ENCODE measurements at places on chromosomes 3 and 15. TPM values are rescaled to one million over a fixed set of nuclear protein-coding genes. Genes with fewer than 3 reads are reported as not detected.

Gene LSAMP
- total RNA-seq: 6.2 TPM

Gene SEMA5B
- 3.1 TPM for total RNA-seq

Gene ARPIN
- total RNA-seq: 16.0 TPM

Gene RTP1
- total RNA-seq: not detected

- DNase-seq: no peak
Measured at GRCh38 chr3:152729906-152730305, 105.0 kb upstream of the P2RY1 start.

- no peak for DNase-seq
Measured at GRCh38 chr3:42839616-42840015, 30.4 kb downstream of the ACKR2 start.

Gene ADAMTSL3
- 46.9 TPM for total RNA-seq

GRCh38 chr15:33985287-33985686 lies 17.0 kb downstream of the CHRM5 start:
- DNase-seq: no peak

DNA sequence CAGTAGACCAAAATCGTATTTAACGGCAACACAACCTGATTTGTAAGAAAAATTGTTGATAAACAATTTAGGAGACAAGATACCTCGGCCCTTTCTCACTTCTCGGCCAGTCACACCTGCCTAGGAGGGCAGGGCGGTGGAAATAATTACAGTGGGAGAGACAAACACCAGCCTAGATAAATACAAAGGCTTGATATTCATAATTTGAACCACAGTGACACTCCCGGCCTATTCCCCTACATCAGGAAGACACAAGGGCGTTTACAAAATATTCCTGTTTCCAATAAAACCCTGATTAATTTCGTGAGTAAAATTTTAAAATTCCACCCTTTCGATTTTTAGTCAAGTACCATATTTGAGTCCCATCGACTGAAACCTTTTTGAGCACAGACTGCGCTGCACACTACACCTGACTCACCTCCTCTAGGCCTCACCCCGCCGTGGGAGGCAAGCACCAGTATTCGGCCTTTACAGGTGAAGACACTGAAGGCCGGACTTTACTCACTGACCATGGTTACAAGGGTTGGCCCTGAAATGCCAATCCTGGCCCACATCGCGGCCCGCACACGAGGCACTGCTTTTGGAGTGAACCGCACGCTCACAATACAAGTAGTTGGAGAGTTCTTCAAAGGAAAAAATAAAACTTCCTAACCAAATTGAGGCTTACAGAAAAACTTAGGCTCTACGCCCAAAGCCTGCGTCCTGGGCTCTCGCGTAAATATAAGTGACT lies 794 bp downstream of the ARPP19 start:
- DNase-seq: no peak

DNA sequence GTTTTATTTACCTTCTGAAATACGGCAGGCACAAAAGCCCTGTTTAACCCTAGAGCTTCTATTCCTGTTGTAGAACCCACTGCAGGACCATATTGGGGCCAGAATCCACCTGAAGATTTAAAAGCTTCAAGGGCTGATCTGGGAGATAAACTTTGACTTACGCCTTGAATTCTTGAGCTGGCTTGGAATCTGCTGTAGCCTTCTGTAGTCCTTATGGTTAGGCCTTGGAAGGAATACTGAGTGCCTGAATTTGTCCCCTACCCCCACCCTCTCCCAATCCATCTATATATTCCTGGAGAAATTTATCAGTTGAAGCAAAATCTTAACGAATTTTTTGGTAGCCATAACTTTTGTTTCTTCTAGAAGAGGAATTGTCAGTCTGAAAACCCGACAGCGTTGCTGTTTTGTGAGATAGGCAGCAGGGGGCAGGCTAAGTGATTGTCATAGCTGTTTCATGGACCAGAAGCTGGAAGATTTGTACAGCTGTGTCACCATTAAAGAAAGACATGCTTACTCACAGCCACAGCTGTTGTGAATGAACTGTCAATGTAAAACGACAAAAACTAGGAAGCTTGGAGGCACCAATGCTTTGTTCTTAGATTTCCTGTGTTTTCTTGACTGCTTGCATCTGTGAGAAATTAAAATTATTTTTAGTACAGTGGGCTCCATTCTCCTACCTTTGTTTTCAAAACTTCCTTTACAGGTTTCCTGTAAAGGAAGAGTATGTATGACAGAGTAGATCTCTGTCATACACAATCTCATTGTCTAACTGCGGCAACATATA lies 12.8 kb downstream of the LXN start:
- peak; percentile 27 for DNase-seq

- DNase-seq: no peak
Measured at GRCh38 chr3:101884776-101885175, 35.5 kb downstream of the NFKBIZ start.

GRCh38 chr15:47715402-47715801 lies 1.9 kb upstream of the SEMA6D start:
- no peak for DNase-seq

DNA sequence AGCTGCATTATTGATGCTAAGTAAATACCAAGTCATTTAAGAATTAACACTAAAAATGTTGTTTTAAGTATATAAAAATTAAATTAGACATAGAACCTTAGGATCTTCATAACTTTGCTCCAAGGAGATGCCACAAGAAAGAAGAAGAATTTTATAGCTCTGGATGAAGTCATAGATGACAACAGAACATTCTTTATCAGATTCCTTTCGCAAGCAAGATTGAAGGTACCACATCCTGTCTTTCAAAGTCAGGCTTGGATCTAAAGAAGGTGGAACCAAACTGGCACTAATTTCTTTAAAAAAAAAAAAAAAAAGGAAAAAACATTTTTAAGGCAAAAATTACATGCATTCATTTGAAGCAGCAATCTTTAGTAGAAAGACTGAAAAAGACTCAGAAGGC lies 62.5 kb downstream of the POLQ start:
- DNase-seq: no peak

DNA sequence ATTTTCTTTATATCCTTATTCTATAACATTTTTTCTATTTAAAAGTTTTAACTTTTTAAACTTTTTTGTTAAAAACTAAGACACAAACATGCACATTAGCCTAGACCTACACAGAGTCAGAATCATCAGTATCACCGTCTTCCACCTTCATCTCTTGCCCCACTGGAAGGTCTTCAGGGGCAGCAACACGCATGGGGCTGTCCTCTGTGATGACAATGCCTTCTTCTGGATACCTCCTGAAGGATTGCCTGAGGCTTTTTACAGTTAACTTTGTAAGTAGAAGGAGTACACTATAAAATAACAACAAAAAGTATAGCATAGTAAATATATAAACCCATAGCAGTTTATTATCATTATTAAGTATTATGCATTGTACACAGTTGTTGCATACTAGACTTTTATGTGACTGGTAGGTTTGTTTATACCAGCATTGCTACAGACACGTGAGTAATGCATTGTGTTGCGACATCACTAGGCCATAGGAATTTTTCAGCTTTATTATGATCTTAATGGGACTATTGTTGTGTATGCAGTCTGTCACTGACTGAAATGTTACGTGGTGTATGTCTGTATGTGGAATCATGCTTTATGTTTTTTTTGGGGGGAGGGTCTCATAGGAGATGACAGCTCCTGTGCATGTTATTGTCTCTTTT lies 18.2 kb downstream of the ATP1B3 start:
- no peak for DNase-seq

Gene LRRC31
- total RNA-seq: not detected

DNA sequence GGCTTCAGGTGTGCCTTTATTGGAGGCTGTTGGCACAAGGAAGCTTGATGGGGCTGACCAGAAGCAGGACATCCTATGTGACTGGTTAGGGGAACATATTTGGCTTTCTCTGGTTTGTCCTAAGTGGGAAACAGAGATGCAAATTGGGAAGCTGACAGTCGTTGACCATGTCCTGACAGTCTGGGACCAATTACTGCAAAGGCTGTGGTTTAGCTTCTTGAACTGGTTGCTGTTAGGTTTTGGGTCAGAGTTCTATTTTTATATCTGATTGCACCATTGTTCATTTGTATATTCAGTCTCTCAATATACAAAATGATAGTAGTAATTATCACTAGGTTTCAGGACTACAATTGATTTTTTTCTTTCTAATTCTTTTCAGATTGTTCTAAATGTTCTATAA lies 36.8 kb downstream of the SNTN start:
- DNase-seq: no peak

- DNase-seq: no peak
Measured at GRCh38 chr3:31671976-31672375, 139.3 kb downstream of the STT3B start.

GRCh38 chr3:146221276-146221675 lies 29.6 kb downstream of the PLSCR4 start:
- DNase-seq: no peak

Gene KPNA4
- 112 TPM for total RNA-seq

Gene PPCDC
- total RNA-seq: 4.7 TPM

Gene GOLGA8S
- total RNA-seq: 0.71 TPM

GRCh38 chr3:185328324-185329004 lies 34.5 kb upstream of the MAP3K13 start:
- DNase-seq: no peak

DNA sequence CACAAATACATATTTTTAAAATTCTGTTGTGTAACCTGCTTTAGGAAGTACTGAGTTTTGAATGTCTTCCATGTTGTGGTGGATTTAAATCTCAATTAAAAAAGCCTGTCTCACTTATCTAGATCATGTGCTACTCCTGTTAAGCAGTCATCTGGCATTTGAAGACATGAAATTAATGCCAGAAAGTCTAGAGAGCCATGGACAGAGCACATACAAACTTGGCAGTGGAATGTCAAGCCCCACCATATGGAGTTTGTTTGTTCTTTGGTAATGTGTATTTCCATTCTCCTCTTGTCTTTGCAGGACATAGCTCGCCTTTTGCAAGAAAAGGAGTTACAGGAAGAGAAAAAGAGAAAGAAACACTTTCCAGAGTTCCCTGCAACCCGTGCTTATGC lies 39.3 kb upstream of the UTS2B start:
- DNase-seq: no peak

Gene TRIM42
- not detected for total RNA-seq

Gene LCTL
- not detected for total RNA-seq

DNA sequence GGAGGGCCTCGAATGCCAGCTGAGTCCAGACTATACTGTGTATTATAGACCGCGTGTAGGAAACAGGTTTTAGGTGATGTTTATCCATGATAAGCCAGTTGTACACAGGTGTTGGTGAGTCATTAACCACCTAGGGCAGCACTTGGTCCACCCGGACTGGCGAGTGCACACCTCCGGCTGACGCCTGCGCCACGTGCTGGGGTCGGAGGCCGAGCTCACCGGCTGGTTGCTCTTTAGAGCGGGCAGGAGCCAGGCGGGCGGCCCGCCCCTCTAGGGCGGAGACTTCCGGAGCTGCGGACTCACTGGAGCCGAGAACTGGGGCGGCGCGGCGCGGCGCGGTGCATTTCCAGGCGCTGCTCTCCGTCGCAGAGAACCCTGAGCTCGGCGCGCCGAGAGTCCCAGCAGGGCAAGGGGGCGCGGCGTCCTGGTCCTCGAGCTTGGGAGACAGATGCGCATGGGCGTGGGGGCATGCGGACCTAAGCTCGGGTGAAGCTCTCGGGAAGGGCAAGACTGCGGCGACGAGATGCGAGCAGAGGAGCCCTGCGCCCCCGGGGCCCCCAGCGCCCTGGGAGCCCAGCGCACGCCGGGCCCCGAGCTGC lies at the start of gene ESYT3:
TSS of gene ESYT3 (plus strand) at position 341 of the 599 bp plus-strand sequence. CDS start at position 524, 183 bp downstream.
- DNase-seq: peak; percentile 92

DNA sequence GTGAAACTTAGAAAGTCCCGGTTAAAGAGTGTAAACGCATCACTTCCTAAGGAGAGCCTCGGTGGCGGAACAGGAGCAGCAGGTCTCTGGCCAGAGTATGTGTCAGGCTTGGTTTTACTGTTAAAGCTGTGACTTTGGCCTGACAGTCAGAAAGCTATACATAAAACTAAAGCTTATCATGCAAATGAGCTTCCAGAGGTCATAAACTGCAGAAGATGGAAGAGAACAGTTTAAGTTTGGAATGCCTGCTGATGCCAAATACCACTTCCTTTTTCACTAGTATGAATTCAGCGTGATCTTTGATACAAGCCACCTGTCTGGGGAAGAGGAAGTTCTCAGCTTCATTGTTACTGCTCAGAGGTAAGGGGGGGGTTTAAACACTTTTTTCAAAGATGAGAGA lies 125.1 kb upstream of the CTDSPL start:
- no peak for DNase-seq

GRCh38 chr3:63874769-63875168 lies 11.1 kb downstream of the ATXN7 start:
- DNase-seq: no peak

DNA sequence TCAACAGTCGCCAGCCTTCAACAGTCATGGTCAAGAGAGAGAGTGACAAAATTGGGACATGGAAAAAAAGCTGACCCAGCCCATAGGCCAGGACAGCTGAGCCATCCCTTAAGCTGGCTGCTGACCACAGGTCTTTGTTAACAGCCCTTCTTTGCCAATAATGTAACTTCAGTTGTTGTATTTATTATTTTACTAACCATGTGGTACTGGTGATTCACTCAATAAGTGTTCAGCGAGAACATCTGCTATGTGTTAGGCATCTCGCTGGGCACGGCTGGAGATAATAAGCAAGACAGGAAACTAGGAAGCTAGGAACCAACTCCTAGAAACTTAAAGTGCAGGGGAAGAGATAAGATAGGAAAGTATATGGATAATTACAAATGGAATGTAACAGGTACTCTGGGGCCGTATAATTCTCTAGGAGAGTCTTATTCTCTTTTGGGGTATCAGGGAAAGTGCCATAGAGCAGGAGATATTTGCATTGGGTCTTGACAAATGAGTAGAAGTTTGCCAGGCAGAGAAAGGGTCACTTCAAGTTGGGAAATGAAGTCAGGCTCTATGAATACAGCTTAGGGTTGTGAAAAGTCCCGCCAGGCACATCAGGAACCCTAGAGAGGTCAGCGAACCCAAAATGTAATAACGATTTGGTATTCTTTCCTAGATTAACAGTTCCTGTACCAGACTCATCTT lies 84.0 kb upstream of the TRA2B start:
- DNase-seq: no peak
